ENCODE measurements at places on chromosomes 1 and 21.

- no peak for DNase-seq
Observed at GRCh38 chr1:160639652-160640051, 7.2 kb downstream of the SLAMF1 start.

DNA sequence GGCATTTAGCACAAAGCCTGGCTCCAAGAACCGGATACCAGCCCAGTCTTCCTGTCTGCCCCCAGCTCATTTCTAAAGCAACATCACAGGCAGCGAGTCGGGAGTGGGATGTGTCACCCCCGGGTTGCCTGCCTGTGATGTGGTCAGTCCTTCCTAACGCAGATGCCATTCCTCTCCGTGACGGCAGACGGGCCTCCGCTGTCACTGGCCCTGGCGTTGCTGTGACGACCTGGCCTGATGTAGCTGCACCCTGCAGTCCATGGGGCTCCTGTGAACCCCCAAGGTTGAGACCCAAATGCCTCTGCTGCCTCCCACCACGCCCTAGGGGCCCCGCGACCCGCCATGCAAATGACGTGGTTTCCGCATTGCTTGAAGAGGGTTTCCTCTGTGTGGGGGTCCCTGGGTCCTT is 12.3 kb downstream of the TNFRSF1B start:
- no peak for DNase-seq

- DNase-seq = no peak
Observed at GRCh38 chr1:30321246-30321910, 402.0 kb downstream of the MATN1 start.

DNA sequence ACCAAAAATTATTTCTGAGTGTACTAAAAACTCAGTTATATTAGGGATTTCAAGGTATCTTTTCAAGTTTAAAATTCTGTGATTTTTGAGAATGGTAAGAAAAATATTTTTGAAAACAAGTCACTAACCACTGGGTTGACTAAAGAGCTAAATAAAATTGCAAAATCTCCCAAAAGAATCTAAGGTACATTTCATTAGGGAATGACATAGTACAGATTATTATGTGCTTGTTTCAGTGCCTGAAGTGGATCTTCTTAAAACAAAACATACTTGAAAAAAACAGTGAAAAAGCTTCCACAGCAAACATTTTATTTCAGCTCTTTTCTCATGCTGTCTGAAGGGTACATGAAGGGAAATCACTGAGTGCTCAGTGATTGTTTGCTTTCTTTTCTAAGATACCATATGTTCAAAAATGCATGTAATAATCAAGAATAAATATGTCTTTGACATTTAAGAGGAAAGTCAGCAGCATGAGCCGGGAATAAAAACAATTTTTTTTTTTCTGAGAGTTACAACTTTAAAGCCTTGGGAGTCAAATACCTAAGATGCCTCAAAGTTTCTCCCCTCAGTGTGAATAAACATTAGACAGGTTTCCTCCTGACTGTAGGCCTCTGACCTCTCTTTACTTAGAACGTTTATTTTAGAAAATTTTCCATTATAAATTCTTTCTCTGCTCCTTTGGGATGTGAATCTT is 200.7 kb downstream of the KCNT2 start:
- DNase-seq = no peak

GRCh38 chr1:33180226-33180910 is 1.5 kb downstream of the TRIM62 start:
- peak; percentile 72 for DNase-seq

DNA sequence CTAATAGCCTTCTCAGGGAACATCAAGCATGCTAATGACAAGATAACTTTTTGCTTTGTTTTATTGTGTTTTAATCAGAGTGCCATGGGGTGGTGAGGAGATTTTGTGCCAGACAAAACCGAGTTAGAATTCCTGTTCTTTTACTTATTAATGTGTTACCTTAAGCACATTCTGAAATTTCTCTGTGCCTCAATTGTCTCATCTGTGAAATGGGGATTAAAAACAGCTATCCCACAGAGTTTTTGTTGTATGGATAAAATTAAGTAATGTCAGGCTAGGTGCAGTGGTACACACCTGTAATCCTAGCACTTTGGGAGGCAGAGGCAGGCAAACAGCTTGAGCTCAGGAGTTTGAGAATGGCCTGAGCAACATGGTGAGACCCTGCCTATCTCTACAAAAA is 138.0 kb downstream of the PROX1 start:
- no peak for DNase-seq

DNA sequence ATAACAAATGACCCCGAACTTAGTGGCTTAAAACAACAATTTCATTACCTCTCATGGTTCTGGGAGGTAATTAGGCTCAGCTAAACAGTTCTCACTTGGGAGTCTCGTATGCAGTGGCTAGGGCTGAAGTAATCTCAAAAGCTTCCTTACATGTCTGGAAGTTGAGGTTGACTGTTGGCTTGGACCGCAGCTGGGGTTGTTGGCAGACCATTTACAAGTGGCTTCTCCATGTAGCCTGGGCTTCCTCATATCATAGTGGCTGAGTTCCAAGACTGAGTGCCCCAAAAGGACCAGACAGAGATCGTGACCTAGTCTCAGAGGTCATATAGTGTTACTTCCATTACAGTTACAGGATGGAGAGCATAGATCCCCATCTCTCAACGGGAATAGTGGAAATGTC is 2.4 kb upstream of the POGZ start:
- no peak for DNase-seq

DNA sequence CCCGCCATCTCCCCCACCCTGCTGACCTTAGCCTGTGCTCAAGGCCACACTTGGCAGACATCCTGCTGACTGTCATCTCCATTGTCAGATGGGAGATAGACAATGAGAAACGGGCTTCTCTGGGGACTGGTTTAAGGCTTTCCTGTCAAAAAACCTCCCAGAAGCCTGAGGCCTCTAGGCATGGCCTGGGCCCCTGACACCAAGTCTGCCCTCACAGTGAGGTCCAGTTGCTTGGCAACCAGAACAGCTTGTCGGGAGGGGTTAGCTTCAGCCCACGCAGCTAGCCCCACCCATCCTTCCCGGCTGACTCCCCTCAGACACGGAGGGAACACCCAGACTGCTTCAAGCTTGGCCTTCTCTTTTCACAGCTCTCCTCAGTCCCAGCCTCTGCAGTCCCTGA is 11.0 kb downstream of the PLEKHA6 start:
- peak; percentile 69 for DNase-seq

GRCh38 chr21:28952686-28953085 is 40.0 kb downstream of the LTN1 start:
- no peak for DNase-seq

DNA sequence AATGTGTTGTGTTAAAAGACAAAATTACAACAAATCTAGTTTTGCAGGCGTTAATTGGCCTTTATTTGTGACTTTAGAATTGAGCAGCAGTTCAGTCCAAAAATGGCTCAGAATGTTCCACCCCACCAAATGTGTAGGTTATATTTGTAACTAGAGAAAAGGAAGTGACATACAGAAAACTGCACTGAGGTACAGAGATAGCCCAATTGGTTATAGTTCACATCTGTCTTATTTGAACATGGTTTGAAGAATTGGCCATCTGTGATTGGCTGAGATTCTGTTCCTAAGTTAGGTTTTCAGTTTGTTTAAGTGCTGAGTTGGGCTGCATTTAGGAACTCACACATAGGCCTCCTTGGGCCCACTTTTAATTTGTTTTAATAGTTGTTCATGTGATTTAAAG is 12.0 kb upstream of the FMO2 start:
- DNase-seq = no peak

GRCh38 chr1:55640708-55641473 is 425.7 kb upstream of the USP24 start:
- peak; percentile 55 for DNase-seq

All from fibroblast of the conjunctiva (primary cell).